ENCODE measurements at places on chromosomes 2 and 18.

DNA sequence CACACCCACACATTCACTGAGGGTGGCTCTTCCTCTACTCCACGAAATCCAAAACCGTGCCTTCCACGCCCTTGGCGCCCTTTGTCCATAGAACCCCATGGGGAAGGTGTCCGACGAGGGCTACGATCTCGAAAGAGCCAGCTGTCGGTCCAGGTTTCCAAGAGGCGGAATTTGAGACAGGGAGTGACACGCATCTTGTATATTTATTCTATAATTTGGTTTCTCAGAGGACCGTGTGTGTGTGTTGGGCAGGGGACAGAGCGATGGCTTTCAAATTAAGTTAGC lies 726 bp downstream of the C2orf69 start:
- DNase-seq, result no peak

DNA sequence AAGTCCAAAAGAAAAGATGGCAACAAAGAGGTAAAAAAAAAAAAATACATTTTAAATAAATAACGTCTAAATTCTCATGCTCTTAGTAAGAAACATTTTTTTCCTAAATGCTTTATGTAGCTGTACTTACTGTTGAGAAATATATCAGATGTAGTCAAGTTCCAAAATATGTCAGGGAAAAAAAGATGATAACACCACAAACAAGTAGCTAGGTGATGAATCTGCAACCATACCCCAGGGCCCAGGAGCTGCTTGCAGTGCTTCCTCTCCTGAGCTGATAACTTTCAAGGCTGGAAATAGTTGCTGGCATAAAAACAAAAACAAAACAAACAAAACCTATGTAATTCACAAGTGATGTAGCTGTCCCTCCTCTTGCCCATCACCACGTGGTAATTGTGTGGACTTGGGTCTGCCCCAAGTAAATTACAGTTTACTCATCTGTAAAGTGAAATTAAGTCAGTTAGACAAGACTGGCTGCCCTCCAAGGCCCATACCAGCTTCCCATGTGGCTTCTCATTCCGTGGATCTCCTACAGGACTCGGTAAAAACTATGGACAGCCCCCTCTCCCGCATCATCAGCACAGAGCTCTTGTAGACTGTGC lies 82.6 kb downstream of the SP100 start:
- DNase-seq, result no peak

DNA sequence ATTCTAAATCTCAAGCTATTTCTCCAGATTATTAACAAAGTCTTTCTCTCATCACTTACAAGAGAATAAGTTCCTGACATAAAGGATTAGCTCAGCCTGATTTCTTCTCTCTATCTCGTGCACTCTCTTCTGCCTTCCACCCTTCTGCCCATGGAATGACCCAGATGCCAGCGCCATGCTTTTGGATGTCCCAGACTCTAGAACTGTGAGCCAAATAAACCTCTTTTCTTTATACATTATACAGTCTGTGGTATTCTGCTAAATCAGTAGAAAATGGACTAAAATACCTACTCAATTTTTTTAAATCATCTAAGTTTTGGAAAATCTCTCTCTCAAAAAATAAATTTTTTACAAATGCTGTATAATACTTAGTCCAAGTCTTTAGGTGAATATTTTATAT lies 218.6 kb downstream of the EXOC6B start:
- DNase-seq, result no peak

- no peak for DNase-seq
These were observed 1.4 kb downstream of the NOL4 start for GRCh38 chr18:34223164-34223892.

- DNase-seq, result no peak
These were observed 1588.9 kb upstream of the TMEFF2 start for GRCh38 chr2:193783681-193784080.

- no peak for DNase-seq
These were observed 75.7 kb downstream of the LDLRAD4 start for GRCh38 chr18:13294309-13294708.

GRCh38 chr2:142937347-142937746 lies 59.9 kb downstream of the KYNU start:
- no peak for DNase-seq

DNA sequence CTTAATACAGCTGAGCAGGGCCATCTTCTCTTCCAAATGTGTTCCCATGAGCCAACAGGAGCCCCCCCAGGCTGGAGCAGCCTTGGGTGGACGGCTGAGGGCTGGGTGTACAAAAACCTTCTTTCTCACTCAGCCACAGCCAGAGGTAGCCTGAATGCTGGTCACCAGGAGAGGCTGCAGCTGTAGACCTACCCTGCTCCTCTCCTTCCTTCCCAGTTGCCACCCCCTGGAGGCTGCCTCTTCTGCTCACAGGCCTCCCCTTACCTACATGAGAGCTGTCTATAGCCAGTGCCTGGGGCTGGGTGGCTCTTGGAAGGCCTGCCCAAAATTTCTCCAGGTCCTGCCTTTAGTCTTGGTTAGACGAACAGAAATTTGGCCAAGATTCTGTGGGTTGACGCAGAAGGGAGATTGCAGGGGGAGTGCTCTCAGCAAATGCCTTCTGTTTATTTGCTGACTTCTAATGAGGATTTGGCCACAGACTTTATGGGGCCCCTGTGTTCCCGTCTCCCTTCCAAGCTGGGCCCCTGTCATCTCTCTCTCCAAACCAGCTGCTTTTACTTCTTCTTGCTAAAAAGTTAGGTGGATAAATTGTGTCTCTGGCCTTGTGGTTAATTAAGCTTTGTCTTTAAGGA lies 18.3 kb downstream of the CELF4 start:
- DNase-seq, result no peak

DNA sequence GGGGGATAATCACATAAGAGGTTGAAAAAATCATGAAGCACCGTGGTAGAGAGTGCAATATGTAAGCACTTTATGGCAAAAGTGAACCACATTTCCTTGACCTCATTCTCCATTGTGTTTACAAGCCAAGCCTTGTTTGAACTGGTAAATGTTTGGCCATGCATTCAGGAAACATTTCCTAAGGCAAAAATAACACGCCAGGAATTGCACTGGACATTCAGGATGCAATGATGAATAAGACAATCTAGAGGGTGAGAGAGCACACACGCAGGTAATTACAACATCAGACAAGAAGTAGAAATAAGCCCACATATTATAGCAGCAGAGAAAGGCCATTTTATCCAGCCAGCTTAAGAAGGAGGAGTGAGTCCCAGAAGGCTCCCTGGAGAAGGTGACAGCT lies 218.0 kb upstream of the OSR1 start:
- DNase-seq, result no peak

DNA sequence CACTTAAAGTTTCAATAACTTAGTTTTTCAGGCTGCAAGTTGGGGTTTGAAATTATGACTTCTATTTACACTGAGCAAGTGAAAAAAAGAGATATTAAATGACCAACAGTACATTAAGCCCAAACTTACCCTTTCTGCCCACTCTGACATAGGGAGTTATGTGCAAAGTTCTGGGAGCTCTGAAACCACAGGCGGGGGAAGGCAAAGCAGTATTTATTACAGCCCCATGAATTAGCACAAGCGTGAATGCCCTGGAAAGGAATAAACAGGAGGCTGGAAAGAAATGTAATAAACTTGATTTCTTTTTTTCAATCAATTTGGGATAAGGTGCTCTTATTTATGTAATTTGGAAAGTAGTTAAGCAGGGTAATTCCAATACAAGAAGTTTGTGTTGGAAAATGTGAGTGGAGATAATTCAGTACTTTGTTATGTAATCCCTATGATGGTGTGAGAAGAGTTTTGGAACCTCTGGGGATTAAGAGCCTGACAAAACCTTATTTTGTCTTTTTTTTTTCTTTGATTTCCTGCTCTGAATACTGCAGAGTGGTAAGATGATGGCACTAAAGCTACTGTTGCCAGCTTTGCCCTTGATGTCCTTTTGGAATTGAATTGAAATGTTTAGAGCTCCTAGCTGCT lies 351.5 kb downstream of the ARHGAP15 start:
- no peak for DNase-seq

DNA sequence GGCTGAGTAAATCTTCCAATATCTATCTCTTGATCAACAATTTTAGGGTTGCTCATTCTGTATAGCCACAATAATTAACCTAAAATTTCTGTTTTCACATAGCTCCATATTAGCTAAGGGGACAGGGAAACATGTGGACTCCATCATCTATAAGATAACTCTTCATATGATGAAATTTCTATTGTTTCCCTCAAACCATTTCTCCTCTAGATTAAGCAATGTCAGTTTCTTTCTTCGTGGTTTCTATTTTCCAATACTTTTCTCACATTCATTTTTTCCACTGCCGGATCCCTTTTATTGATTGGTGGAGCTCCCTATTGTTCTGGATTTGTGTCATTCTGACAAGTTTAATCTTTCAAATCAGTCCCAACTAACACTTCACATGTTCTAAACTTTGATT lies 1221.3 kb upstream of the ZEB2 start:
- no peak for DNase-seq

GRCh38 chr2:21194858-21195271 lies 71.1 kb downstream of the TDRD15 start:
- no peak for DNase-seq

GRCh38 chr18:23307567-23308295 lies 145.4 kb upstream of the RIOK3 start:
- peak; percentile 54 for DNase-seq

- DNase-seq, result no peak
These were observed 547.6 kb downstream of the CPS1 start for GRCh38 chr2:211103989-211104388.

- DNase-seq, result no peak
These were observed 210.0 kb upstream of the ACVR2A start for GRCh38 chr2:147634826-147635225.

GRCh38 chr2:159829376-159829775 lies 31.4 kb upstream of the CD302 start:
- no peak for DNase-seq

GRCh38 chr2:57885742-57886141 lies 160.9 kb upstream of the VRK2 start:
- DNase-seq, result no peak

DNA sequence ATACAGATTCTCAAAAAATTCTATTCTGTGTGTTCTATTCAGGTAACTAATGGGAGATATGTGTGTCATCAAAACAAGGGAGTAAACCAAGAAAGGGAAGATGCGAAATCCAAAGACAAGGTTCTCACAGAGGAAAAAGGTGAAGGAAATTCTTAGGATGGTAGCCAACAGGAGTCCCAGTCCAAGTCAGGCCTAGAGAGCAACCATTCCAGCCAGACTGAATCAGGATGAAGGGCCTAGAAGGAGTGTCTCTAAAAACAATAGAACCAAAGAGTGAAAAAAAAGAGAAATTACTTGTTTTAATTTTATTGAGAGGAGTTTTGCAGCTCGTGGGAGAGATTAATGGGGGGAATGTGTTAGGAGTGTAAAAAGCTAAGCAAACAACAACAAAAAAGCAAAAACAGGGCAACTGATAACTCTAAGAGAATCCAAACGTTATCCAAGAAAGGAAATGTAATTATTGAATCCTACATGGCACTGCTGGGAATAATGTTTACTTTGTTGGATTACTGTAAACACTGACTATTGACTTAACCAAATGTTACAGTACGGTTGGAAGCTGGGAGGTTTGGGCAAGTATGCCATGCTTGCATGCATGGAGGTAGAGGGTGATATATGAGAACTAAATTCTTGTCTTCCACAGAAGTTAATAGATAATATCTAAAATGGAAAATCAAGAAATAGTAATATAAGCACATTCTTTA lies 12.3 kb downstream of the MAP3K20 start:
- no peak for DNase-seq

DNA sequence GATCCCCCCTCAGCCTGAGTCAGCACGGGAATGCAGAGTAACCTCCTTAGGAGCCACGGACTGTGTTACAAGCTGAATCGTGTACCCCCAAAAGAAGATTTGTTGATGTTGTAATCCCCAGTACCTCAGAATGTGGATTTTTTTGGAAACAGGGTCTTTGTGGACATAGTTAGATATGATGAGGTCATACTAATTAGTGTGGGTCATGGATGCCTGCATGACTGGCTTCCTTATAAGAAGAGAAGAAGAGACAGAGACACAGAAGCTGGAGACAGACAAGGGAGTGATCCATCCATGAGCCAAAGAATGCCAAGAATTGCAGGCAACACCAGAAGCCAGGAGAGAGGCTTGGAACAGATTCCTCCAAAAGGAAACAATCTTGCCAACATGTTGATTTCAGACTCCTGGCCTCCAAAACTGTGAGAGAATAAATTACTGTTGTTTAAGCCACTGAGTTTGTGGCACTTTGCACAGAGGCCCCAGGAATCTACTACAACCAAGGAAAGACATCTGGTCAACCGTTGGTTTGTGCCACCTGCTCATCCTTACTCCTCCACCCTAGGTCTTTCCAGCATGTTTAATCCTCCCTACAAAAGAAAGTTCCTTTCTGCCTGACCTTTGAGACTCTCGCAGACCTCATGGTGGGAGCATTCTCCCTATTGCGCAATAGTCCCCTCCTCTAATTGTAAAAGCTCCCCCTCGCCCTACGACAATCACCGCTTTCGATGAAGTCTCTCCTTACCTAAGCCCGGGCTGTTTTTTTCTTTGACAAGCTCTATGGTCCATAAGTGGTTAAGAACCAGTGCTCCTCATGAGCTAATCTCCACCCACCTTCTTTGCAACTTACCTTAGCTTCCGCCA lies 91.6 kb downstream of the DNER start:
- DNase-seq, result no peak

DNA sequence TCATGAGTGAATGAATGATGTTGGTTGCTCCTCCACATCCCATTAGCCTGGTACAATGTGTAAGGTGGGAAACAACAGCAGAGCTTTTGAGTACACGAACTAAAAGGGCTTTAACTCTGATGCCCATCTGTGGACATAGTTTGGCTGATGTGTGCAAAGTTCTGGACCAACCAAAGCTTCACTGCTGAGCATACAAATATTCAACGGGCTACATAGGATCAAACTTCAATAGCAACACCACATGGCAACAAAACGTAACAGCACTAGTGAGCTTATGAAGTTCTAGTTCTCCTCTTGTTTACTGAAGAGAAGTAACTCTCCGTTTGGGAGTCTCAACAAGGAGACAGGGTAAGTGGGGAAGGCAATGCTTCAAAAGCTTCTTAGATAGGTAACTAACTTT lies 20.4 kb downstream of the STAM2 start:
- no peak for DNase-seq

DNA sequence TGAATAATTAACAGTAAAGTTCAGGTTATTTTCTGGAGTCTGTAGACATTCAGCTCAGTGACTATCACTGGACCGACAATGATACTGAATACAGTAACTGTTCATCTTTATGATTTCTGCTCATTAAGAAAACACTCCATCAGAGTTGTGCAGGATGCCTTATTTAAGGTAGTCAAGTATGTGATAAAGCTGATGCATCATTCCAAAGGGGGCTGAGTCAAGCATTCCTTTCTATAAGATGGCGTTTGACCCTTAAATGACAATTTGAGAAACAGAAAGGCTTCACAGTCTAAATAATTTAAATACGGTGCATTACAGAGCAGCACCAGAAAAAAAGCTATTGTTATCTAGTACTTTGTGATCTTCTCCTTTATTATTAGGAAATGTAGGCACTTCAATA lies 131.1 kb downstream of the CDH2 start:
- DNase-seq, result no peak

DNA sequence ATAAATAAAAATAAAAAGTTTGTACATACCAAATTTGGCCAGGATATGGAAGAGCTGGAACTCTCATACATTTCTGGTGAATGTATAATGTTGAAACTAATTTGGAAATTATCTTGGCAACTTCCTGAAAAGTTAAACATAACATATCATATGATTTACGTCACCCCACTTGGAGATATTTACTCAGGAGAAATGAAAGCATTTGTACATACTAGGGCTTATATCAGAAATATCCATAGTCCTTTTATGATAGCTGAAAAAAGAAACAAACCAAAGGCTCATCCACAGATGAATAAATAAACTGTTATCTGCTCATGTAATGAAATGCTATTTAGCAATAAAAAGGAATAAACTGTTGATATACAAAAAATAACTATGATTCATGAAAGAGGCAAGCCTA lies 318.2 kb upstream of the NRXN1 start:
- no peak for DNase-seq

Measured in H54 (cell line).